ENCODE measurements at places on chromosomes 6 and 20.

DNA sequence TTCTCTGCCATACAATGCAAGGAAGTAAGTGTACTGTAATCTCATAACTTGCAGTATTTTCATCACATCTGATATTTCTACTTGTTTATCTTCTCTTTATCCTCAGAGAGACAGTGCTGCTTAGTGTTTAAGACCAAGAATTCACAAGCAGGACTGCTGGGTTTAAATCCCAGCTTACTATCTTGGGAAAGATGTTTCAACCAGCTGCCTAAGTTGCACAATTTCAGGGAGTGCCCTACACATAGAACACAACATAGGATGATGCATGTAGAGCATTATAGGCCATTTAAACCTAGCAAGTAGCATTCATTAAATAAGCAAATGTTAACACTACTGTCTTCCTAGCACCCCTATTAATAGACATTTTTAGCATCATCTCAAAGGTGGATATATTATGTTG, 205.2 kb upstream of the CEP162 start:
- DNase-seq: peak; percentile 72

DNA sequence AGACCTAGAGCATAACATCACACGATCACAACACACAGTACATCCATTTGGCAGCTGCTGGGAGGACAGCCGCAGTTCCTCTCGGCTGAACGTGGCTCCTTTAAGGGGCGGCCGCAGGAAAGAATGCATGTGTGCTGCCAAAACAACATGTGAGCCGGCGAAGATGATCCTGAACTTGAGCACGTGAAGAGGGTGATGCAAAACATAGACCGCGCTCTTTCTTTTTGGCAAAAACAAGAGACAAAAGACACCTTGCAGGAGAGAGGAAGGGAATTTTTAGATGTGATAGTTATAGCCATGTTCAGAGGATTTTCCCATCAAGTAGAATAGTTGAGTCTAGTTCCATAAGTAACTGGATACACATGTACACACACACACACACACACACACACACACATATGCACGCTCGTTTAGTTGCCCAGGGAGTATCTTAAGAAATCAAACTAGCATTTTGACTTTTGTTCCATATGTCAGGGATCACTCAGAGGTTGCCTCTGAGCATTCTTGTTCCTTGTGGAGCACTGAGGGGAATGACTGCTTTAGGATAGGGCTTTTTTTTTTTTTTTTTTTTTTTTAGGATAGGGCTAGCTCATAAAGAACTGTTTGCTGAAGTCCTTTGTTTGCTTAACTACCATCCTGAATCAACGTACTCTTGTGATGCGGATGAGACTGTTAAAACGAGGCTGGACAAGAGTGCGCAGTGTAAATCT, 21.7 kb upstream of the RANBP9 start:
- DNase-seq: peak; percentile 75

DNA sequence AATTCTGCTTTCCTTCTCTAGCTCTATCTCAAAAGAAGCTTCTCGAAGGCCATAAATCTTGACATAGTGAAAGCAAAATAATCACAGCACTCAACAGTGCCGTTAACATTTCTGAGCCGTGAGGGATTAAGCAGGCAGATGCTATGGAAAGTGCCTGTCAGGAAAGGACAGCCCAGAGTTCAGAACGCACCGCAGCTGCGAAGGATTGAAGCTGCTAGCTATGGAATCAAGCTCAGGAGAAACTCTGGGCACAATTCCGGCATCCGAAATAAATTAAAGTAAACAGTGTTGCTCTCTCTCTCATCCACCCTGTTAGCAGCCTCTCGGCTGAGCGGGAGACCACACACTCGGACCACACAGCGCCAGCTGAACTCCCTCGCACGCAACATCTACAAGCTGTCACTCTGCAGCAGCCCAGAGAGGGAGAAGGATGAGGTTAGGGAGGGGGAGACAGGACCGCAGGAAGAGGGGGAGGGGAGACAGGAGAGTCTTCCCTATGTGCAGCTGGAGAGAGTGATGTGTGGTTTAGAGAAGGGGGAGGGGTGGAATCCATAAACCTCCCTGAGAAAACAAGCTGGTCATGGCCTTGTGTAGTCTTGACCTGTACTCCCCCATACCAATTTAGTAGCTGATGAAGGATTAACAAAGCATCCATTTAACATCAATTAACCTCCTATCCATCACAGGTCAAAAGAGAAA, 9.0 kb downstream of the EXOC2 start:
- DNase-seq: peak; percentile 87

DNA sequence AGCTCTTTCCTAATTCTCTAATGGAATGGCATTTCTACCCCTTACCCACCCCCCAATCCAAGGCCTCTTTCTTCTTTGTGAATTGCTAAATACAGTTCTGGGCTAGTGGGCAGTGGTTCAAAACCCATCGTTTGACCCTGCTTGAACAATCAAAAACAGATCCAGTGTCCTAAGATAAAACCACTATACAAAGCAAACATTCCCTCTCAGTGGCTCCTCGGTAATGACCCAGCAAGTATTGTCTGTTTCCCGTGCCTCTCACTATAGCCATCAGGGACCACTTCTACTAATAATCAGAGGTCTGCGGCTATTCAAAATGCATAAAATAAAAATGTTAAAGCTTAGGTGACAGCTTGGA, 143.5 kb upstream of the AKAP12 start:
- DNase-seq: peak; percentile 37

- DNase-seq: no peak
These were observed 796 bp upstream of the RREB1 start for GRCh38 chr6:7106752-7107577.

DNA sequence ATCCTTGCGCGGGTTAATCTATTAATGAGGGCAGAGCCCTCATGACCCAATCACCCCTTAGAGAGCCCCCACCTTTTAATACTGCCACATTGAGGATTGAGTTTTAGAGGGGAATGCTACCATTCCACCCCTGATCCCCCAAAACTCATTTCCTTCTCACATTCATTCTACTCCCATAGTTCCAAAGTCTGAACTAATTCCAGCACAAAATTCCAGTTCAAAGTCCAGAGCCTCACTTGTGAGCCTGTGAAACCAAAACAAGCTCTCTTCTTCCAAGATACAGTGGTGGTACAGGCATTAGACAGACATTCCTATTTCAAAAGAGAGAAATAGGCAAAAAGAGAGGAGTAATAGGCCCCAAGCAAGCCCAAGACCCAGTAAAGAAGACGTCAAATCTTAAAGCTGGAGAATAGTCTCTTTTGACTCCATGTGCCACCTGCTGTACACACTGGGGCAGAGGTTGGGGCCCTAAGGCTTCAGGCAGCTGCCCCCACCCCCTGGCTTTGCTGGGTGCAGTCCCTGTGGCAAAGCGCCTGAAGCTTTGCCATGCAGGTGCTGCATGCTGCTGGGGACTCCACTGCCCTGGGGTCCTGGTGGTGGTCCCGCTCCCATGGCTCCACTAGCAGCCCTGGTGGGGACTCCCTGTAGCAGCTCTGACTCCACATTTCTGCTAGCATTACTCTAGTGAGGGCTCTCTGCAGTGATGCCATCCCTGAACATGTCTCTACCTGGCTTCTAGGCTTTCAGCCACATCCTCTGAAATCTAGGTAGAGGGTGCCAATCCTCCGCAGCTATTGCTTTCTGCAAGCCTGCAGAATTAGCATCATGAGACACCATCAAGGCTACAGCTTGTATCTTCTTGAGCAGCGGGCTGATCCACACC, 41.3 kb downstream of the RSPH3 start:
- no peak for DNase-seq

DNA sequence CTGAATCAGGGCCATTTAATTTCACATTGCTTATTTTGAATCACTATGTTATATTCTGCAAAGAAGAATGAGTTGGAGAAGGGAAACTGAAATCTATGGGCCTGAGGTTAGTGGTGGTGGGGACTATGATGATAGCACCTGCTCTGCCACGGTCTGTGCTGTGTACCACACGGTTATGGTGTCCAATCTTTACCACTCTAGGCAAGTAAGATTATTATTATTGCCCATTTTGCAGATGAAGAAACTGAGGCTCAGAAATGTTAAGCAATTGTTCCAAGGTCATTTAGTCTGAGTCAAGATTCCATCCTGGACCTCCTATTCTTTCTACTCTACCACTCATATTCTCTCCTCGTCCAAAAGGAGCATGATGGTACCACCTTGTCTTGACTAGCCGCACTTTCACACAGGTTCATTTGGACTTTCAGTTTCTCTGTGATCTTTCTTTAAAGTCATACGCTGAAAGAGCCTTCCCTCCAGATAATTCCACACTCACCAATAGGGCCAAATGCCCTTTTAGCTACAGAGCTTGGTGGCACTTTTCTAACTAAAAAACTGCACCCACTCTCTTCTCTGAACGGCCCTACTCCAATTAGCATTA, 56.2 kb downstream of the GFOD1 start:
- DNase-seq: no peak

- no peak for DNase-seq
These were observed 298.7 kb upstream of the TCF21 start for GRCh38 chr6:133590196-133590595.
